ENCODE measurements at places on chromosomes 2 and 18. TPM values are rescaled to one million over a fixed set of nuclear protein-coding genes. Genes with fewer than 3 reads are reported as not detected.

The TUBA3E gene
- total RNA-seq = not detected

The ARMC9 gene
- 2.5 TPM for total RNA-seq

DNA sequence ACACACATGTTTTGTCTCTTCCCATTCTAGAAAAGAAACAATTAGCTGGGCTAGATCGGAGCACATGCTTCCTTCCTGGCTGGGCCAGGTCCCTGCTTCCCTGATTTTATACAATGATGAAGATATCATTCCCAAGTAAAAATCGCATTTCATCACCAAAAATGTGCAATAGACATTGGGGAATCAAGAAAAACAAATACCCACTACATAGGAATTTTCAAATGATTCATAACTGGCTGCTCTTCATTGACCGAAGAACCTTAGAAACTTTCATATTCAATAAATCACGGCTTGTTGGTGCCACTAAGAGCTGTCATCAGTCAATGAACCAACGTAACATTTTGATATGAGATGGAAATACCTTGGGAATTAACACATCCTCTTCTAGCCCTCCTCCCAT is 373.6 kb upstream of the TRIB2 start:
- H3K4me3 ChIP-seq = no peak overlapping the region
- H3K27me3 ChIP-seq = no peaks in the 10 kb centered on the region
- no peaks in the 10 kb centered on the region for H3K4me1 ChIP-seq
- DNase-seq = no peak
- H3K36me3 ChIP-seq = peaks cover 2% of the 10 kb centered on the region
- no peak overlapping the region for H3K27ac ChIP-seq

The FARP2 gene
- total RNA-seq = 17.7 TPM

- no peaks in the 10 kb centered on the region for H3K36me3 ChIP-seq
- no peak for DNase-seq
- H3K27me3 ChIP-seq = no peaks in the 10 kb centered on the region
- H3K27ac ChIP-seq = no peak overlapping the region
These were observed 180.3 kb upstream of the TACR1 start for GRCh38 chr2:75379476-75380210.

- no peak overlapping the region for H3K27ac ChIP-seq
- no peak for DNase-seq
- H3K4me1 ChIP-seq = no peaks in the 10 kb centered on the region
- peaks cover 18% of the 10 kb centered on the region for H3K27me3 ChIP-seq
- H3K36me3 ChIP-seq = no peaks in the 10 kb centered on the region
- H3K4me3 ChIP-seq = no peak overlapping the region
These were observed 24.9 kb downstream of the COPS9 start for GRCh38 chr2:240111253-240111652.

DNA sequence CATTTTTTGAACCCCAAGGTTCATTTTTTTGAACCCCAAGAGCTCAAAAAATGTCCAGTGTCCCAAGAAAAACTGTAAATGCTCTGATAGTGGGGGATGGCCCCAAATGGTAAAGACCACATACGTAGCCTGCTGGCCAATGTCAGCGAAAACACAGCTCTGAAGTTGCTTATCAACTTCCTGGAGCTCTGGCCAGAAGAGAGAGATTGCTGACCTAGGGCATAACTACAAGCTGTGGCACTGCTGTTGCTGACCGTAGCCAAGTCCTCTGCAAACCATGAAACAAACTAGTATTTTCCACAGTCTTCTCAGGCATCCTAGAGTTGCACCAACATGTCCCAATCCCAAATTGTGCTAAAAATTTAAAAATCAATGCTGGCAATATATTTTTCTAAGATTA is 50.9 kb downstream of the REEP1 start:
- H3K4me3 ChIP-seq = no peak overlapping the region
- DNase-seq = no peak
- no peak overlapping the region for H3K27ac ChIP-seq

- no peak overlapping the region for H3K27ac ChIP-seq
- no peaks in the 10 kb centered on the region for H3K36me3 ChIP-seq
These were observed 177.5 kb downstream of the RBM43 start for GRCh38 chr2:151083856-151084795.

The SPATA3 gene
- total RNA-seq = not detected

- H3K36me3 ChIP-seq = no peaks in the 10 kb centered on the region
- H3K4me1 ChIP-seq = no peaks in the 10 kb centered on the region
- peak; percentile 25 for DNase-seq
- H3K4me3 ChIP-seq = peak overlapping the region; percentile 49
These were observed 817 bp downstream of the DSC2 start for GRCh38 chr18:31101183-31102024.

DNA sequence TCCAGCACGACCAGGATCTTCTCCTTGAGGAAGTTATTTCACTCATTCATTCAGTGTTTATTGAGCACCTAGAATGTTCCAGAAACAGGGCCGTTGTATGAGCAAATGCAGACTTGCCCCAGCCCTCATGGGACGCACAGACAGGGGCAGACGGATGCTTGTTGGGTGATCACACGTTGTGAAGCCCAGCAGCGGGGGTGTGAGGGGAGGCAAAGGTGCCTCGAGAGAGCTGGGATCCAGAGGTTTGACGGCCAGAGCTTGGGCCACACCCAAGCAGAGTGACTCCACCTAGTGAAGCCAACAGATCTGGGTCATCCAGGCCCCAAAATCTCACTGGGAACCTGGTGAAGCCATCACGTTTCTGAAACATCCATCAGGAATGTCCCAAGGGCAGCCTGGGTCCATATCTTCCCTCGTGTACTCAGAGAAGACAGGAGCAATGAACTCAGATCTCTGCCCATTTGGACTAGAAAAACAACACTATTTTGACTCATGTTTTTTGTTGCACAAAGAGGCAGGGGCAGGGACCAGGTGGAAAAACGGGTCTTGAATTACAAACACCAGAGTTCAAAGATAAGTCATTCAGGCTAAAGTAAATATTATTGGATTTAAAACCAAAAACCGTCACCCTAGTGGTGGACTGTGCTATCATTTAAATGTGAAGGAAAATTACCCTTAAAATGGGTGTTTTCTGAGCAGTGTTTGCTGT is 54.9 kb upstream of the RBM44 start:
- peaks cover 7% of the 10 kb centered on the region for H3K36me3 ChIP-seq
- H3K27me3 ChIP-seq = no peaks in the 10 kb centered on the region
- peaks cover 18% of the 10 kb centered on the region for H3K4me1 ChIP-seq
- DNase-seq = no peak
- H3K27ac ChIP-seq = peak overlapping the region; percentile 42
- H3K4me3 ChIP-seq = no peak overlapping the region

DNA sequence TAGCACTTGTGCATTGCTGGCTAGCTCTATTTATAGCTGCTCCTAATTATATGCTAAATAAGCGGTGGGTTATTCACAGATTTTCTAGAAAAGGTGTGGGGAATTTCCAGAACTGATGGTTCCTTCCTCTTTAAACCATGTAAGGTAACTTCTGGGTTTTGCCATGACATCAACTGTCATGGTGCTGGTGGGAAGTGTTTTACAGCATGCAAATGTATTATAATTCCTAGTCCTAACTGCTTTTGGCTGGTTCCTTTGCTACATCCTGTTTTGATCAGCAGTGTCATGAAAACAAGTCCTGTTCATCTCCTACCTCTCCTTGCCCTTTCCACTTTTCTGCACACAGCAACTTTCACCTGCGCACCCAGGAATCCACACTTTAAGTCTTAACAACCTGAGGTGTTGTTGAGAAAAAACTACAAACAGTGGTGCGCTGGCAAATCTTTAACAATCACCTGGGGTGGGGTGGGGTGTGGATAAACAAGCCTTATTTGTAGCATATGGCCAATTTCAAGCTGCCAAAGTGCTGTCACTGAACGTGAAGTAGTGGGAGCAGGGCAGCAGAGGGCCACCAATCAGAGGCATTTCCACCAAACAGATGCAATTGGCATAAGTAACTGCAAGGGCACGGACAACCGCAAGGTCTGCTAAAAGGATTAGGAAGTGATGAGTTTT is 33.4 kb upstream of the SKOR2 start:
- no peak overlapping the region for H3K4me3 ChIP-seq
- peaks cover 16% of the 10 kb centered on the region for H3K27me3 ChIP-seq
- no peaks in the 10 kb centered on the region for H3K36me3 ChIP-seq
- H3K4me1 ChIP-seq = no peaks in the 10 kb centered on the region
